ENCODE measurements at places on chromosomes 5 and 9. TPM values are rescaled to one million over a fixed set of nuclear protein-coding genes. Genes with fewer than 3 reads are reported as not detected.

CSF1R gene
- total RNA-seq = 6.4 TPM

SPRY4 gene
- not detected for total RNA-seq

RPP25L gene
- total RNA-seq = 25.1 TPM

LCP2 gene
- total RNA-seq = 293 TPM

KLHL3 gene
- 26.6 TPM for total RNA-seq

WNT8A gene
- total RNA-seq = not detected

- peaks cover 3% of the 10 kb centered on the region for H3K4me1 ChIP-seq
- no peak overlapping the region for H3K4me3 ChIP-seq
- no peak overlapping the region for H3K27ac ChIP-seq
- H3K27me3 ChIP-seq = no peaks in the 10 kb centered on the region
- peaks cover 11% of the 10 kb centered on the region for H3K36me3 ChIP-seq
Measured at GRCh38 chr5:163453705-163454104, 6.2 kb downstream of the NUDCD2 start.

DNA sequence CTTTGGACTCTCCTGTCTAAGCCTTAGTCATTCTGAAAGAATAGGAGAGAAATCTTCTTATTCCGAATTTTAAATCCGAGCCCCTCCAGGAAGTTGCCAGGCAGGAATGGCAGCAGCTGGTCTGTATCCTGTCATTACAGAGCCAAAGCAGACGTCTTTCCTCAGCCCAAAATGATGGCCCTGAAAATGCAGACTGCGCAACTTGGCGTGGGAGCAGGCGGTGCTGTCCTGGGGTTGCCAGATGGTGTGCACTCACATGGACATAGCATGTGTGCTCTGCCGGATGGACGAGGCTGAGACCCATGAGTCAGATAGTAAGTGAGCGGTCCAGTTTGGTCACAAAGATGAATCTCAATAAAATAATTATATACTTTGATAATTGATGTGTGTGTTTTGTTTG is 410.4 kb downstream of the KCTD16 start:
- H3K36me3 ChIP-seq = no peaks in the 10 kb centered on the region

- no peaks in the 10 kb centered on the region for H3K4me1 ChIP-seq
- no peak overlapping the region for H3K4me3 ChIP-seq
- no peaks in the 10 kb centered on the region for H3K27me3 ChIP-seq
- no peaks in the 10 kb centered on the region for H3K36me3 ChIP-seq
- DNase-seq = no peak
Measured at GRCh38 chr5:118220556-118221195, 767.7 kb downstream of the DTWD2 start.

GRCh38 chr5:135371622-135372232 is 27.3 kb downstream of the MACROH2A1 start:
- H3K4me1 ChIP-seq = peaks cover 14% of the 10 kb centered on the region
- H3K27ac ChIP-seq = no peak overlapping the region
- H3K4me3 ChIP-seq = no peak overlapping the region
- DNase-seq = no peak
- H3K27me3 ChIP-seq = no peaks in the 10 kb centered on the region

DNA sequence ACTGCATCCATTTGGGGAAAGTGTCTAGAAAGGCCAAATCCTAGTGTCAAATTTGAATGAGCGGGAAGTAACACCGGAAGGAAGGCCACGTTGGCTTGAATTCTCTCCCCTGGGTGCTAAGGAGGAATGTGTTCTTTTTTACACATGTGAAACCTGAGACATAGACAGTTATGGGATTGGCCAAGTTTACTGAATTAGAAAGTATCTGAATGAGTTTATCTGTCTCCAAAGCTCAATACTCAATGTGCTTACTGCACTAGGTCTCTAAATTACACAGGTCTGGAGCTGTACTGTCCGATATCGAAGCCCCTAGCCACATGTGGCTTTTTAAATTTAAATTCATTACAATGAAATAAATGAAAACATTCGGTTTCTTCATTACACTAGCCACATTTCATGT is 6.0 kb downstream of the DMRT1 start:
- H3K27ac ChIP-seq = no peak overlapping the region
- no peak for DNase-seq
- H3K27me3 ChIP-seq = no peaks in the 10 kb centered on the region
- H3K4me3 ChIP-seq = no peak overlapping the region

DNA sequence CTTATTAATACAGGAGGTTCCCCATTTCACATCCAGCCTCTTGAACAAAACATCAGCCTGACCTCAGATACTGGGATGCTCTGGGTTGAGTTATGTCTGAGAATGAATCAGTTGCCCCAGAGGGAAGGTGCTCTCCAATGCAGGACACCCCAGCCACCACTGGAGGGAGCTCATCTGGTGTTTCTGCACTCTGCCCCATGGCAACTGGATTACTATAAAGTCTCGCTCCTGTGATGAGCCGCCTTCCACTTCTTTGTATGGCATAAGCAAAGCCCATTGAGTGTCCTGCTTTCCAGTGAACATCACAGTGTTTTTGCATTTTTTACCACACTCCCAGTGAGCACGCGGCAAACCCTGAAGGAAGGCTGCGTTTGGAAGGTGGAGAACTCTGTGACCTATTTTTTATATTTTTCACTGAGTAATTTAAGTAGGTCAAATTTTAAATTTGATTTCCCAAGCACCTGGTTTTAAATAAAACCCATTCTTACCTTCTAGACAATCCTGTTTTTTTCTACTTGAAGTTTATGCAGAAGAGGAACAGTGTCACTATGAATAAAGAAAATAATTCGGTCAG is 176.9 kb upstream of the WWC1 start:
- DNase-seq = peak; percentile 46
- H3K27me3 ChIP-seq = no peaks in the 10 kb centered on the region
- H3K4me3 ChIP-seq = no peak overlapping the region
- H3K4me1 ChIP-seq = no peaks in the 10 kb centered on the region
- no peak overlapping the region for H3K27ac ChIP-seq
- H3K36me3 ChIP-seq = no peaks in the 10 kb centered on the region

DNA sequence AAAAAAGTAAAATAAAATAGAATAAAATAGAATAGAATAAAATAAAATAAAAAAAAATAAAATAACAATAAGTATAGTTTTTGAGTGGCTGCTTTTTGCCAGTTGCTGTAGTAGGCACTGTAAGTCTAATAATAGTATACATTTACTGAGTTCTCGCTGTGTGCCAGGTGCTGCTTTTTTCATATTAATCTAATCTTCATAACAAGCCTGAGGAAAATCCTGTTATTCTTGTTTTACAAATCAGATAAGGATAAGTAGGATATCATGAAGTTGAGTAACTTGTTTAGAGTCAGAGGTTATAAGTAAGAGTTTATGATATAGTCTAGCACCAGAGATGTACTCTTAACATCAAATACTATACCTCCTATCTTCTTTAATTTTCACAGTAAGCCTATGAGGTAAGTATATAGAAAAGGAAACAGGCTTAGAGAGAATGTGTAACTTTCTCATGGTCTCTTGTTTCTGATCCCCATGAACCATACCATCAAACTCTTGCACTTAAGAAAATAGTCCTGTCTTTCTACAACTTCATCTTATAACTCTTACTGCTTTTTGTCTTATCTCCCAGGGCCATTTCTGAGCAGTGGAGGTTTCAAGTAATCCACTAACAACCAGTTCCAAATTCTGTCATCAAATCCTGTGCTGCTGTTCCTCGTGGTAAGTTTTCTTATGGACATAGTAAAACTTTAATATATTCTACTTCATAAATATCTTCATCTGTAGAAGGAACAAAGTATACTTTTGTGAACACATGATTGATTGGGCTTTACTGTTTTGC is 18.7 kb downstream of the RMI1 start:
- H3K36me3 ChIP-seq = no peaks in the 10 kb centered on the region
- no peaks in the 10 kb centered on the region for H3K4me1 ChIP-seq
- H3K27me3 ChIP-seq = no peaks in the 10 kb centered on the region
- H3K4me3 ChIP-seq = no peak overlapping the region

- no peak overlapping the region for H3K27ac ChIP-seq
- peaks cover 69% of the 10 kb centered on the region for H3K36me3 ChIP-seq
- no peaks in the 10 kb centered on the region for H3K27me3 ChIP-seq
- H3K4me3 ChIP-seq = no peak overlapping the region
- peaks cover 5% of the 10 kb centered on the region for H3K4me1 ChIP-seq
Measured at GRCh38 chr9:121153642-121154041, 48.0 kb downstream of the RAB14 start.

DNA sequence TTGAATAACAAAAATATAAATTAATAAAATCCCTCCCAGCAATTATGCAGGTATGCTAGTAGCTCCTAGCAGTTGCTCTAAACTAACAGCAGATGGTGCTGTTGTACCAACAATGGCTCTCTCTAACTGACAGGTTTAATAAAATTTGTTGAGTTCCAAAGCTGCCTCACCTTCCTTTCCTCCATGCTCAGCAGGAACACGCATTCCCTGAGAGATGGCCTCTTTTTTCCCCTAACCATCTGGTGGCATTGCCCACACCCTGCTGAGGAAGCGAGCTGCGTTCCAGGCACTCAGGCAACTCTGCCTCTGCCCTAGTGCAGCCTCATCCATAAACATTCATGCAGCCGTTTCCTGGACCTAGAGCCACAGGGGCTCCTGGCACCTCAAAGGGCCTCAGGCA is 106.2 kb downstream of the KLHL3 start:
- no peaks in the 10 kb centered on the region for H3K36me3 ChIP-seq
- no peaks in the 10 kb centered on the region for H3K4me1 ChIP-seq
- no peaks in the 10 kb centered on the region for H3K27me3 ChIP-seq
- no peak overlapping the region for H3K4me3 ChIP-seq
- peak; percentile 26 for DNase-seq

GRCh38 chr9:115117999-115118878 is at the start of gene TNC:
Gene TNC, minus strand, starts transcription at chr9:115118157. Its CDS starts 27,139 bp downstream, at chr9:115091018.
- no peaks in the 10 kb centered on the region for H3K36me3 ChIP-seq
- H3K4me1 ChIP-seq = peaks cover 3% of the 10 kb centered on the region
- no peak within 1 kb of the TSS for H3K4me3 ChIP-seq
- no peak for DNase-seq
- no peak within 1 kb of the TSS for H3K27ac ChIP-seq
- no peaks in the 10 kb centered on the region for H3K27me3 ChIP-seq

DNA sequence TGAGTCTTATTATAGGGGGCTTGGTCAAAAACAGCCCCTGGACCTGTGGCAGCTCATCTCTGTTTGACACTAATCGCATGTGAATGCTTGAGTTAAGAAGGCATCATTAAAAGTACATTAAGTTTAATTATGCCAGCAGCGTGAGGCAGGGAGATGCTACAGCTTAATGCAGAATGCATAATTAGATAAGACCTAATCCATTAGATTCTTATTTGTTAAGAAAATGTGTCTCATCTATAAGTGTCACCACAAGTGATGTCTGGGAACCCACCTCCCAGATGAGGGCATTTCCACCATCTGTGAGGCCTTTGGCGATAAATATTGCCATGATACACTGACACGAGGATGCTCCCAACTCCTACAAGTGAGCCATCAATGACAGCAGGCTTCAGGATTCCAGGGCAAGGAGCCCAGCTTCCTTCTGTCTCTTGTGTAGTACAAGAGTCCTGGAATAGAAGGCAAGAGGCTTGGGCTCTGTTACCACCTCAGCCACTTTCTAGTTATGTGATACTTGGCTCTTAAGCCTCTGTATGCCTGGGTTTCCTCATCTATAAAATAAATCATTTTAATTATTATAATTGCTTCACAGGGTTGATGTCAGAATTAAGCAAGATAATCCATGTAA is 202.7 kb downstream of the FAM114A2 start:
- no peak overlapping the region for H3K4me3 ChIP-seq
- H3K27ac ChIP-seq = no peak overlapping the region
- no peaks in the 10 kb centered on the region for H3K27me3 ChIP-seq

GRCh38 chr5:74865256-74865803 is 857 bp downstream of the FAM169A start:
- no peaks in the 10 kb centered on the region for H3K27me3 ChIP-seq
- peak overlapping the region; percentile 78 for H3K27ac ChIP-seq
- peak overlapping the region; percentile 69 for H3K4me3 ChIP-seq
- H3K4me1 ChIP-seq = peaks cover 8% of the 10 kb centered on the region
- H3K36me3 ChIP-seq = no peaks in the 10 kb centered on the region
- no peak for DNase-seq

GRCh38 chr5:165459232-165459631 is 1953.8 kb downstream of the MAT2B start:
- no peak overlapping the region for H3K4me3 ChIP-seq
- no peak overlapping the region for H3K27ac ChIP-seq
- no peaks in the 10 kb centered on the region for H3K36me3 ChIP-seq

- H3K27me3 ChIP-seq = no peaks in the 10 kb centered on the region
- no peaks in the 10 kb centered on the region for H3K36me3 ChIP-seq
- H3K4me3 ChIP-seq = no peak overlapping the region
- H3K4me1 ChIP-seq = no peaks in the 10 kb centered on the region
- no peak for DNase-seq
Measured at GRCh38 chr5:96051401-96051830, 89.8 kb upstream of the ELL2 start.

GRCh38 chr5:175394601-175395000 is 49.4 kb downstream of the DRD1 start:
- H3K4me3 ChIP-seq = no peak overlapping the region
- no peak overlapping the region for H3K27ac ChIP-seq
- no peaks in the 10 kb centered on the region for H3K27me3 ChIP-seq
- H3K36me3 ChIP-seq = no peaks in the 10 kb centered on the region
- H3K4me1 ChIP-seq = no peaks in the 10 kb centered on the region

- H3K4me3 ChIP-seq = no peak overlapping the region
- no peak overlapping the region for H3K27ac ChIP-seq
- no peaks in the 10 kb centered on the region for H3K36me3 ChIP-seq
Measured at GRCh38 chr5:34525761-34526160, 130.4 kb upstream of the RAI14 start.

DNA sequence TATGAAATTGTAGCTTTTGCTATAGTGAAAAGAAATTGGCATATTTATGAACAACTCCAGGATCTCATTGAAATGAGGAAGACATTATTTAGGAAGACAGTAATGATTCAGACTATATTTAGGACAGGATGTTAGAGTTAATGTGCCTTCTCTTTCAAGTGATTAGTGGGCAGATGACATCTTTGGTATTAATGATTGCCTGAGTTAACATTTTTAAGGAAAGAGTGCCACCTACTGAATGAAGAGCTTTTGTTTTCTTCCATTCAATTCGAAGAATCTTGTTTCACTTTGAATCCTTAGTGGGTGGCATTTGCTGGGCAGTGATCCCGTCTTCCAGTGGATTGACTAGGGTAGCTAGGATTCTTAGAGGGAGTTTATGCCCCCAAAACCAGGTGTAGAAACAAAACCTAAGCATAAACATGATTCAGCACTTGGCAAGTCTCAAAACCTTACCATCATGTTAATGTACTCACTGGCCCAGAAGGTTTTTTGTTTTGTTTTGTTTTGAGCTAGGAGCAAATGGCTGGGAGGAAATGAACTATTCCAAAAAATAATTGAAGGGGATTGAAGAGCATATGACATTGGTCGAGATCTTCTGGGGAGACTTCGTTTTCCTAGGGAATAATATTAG is 23.2 kb downstream of the MAP3K1 start:
- no peaks in the 10 kb centered on the region for H3K36me3 ChIP-seq
- H3K4me1 ChIP-seq = peaks cover 87% of the 10 kb centered on the region
- DNase-seq = peak; percentile 45

DNA sequence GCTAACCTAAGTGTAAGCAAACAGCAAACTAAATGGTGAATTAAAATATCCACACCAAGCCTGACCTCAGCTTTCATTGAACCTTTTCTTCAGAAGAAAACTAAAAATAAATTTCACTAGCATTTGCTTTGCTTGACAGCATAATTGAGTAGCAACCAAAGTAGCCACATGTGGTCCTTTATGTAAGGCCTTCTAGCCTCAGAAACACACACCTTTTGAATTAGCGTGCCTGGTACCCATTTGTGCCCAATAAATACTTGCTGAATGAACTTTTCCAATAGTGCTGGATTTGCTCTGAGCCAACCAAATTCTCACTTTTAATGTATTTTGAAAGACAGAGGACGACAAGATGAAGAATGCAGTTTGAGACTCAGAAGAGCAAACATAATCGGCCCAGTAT is 2.1 kb upstream of the NIPBL start:
- peaks cover 21% of the 10 kb centered on the region for H3K4me1 ChIP-seq
- H3K27me3 ChIP-seq = no peaks in the 10 kb centered on the region
- peaks cover 14% of the 10 kb centered on the region for H3K36me3 ChIP-seq
- H3K27ac ChIP-seq = peak overlapping the region; percentile 98

Measured in naive thymus-derived CD4-positive, alpha-beta T cell (primary cell).